ENCODE measurements at places on chromosomes 16 and 17.

DNA sequence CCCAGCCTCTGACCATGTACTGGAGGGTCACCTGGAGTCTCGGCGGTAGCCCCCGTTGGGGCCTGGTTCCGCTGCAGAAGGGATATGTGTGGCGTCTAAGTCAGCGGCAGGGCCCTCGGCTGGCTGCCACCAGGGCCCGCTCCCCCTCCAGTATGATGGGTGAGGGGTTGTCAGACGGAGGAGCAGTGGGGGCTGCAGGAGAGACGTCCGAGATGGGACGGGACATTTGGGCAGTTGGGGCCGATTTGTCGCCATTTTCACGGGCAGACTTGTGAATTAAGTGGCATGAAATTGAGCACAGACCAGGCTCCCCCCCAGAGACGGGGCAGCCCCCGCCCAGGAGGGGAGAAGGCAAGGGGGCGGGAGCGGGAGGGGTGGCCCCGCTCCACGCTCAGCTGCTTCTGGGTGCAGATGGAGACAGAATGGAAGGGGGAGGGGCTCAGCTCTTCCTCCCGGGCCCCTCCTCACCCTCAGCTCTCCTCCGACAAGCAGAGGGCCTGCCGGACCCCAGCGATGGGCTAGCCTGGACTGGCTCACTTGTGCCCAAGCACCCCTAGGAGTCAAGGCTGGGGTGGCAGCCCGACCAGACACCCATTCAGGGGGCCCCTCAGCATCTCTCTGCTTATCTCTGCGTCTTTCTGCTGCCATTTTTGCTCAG is 52.7 kb upstream of the LHX1 start:
- DNase-seq, result no peak

DNA sequence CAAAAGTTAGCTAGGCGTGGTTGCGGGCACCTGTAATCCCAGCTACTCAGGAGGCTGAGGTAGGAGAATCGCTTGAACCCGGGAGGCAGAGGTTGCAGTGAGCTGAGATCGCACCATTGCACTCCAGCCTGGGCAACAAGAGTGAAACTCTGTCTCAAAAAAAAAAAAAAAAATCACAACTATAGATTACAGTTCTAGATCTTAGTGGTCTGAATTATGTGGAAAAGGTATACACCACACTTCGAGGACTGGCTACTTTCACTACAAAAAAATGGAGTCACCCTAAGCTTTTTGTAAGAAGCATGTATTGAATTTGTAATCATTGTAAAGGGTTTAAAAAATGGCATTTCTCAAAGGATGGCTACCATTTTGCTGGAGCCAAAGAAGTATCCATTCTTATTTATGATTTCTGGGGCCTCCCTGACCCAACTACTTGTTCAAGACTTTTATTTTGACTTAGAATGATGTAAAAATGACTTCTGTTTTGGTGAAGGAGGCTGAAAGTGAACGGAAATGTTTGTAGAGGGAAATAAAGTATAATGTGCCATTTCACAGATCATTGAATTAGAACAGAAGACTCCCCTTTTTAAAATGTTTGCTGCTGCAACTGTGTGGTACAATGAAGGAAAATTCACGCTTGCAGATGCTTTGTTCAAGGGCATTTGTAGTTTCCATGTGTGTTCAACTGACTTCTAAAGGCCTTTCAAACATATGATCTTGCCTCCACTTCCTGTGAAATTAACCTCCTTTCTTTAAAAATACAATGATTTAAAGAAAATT is 37.1 kb upstream of the NOL11 start:
- no peak for DNase-seq

DNA sequence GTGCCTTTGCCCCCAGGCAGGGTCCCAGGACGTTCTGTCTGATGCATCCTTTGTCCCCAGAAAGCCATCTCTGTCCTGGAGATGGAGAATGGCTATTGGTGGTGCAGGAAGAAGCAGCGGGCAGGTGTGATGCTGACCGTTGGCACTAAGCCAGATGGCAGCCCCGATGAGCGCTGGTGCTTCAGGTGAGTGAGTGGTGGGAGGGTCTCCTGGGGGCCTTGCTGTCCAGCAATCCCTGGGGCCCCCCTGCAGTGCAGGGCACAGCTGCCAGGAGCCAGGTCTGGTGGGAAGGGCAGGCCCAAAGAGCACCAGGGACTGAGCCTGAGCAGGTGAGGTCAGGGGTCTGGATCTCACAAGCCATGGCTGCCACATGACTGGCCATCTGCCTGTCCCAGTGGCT is 18.1 kb downstream of the TRPV2 start:
- DNase-seq, result no peak

GRCh38 chr16:82201926-82202325 is 31.9 kb upstream of the MPHOSPH6 start:
- DNase-seq, result no peak

DNA sequence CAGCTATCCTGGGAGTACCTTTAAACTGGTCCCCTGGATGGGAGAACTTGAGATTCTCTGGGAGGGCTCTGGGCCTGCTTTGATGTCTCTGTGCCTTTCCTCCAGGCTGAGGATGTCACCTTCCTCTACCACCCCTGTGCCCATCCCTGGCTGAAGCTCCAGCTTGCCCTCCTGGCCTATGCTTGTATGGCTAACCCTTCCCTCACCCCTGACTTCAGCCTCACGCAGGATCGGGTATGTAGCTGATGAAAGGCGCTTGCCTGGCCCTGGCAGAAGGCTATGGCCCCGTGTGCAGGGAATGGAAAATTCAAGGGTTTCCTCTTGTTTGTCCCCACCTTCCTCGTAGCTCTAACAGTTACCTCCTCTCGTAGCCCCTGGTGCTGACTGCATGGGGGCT is 3.0 kb downstream of the TP53I13 start:
- peak; percentile 14 for DNase-seq

GRCh38 chr16:63749276-63749675 is 1372.6 kb downstream of the CDH11 start:
- DNase-seq, result no peak

- no peak for DNase-seq
Observed at GRCh38 chr16:89822188-89823086, 5.8 kb upstream of the SPIRE2 start.

GRCh38 chr17:74099442-74100340 is 103.8 kb upstream of the RPL38 start:
- no peak for DNase-seq

GRCh38 chr16:64898159-64898558 is 223.7 kb downstream of the CDH11 start:
- no peak for DNase-seq

DNA sequence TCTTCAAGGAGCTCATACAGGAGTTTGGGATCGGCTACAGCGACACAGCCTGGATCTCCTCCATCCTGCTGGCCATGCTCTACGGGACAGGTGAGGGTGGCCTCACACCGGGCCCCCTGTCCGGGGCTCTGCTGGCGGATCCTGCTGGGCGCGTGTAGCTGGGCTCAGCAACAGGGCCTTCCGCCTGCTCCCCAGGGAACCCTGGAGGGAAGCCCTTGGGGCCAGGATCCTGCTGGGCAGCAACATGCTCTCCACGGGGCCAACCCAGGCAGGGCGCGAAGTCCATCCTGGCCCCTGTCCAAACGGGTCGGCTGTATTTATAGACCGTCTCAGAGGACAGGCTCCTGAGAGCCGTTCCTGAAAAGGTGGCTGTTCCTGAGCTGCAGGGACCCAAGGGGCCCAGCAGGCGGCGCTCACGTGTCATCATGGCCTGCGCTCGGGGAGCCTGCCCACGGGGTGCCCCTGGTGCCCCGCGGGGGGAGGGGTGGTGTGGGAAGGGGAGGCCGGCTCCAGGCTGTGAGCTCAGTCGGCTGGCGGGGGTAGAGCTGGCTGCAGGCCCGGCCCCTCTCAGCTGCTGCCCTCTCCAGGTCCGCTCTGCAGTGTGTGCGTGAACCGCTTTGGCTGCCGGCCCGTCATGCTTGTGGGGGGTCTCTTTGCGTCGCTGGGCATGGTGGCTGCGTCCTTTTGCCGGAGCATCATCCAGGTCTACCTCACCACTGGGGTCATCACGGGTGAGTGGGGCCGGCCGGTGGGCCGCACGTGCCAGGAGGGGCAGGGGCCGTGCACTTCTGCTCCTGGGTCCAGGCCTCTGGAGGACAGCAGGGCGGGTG is 7.5 kb downstream of the SLC16A3 start:
- DNase-seq, result peak; percentile 79

DNA sequence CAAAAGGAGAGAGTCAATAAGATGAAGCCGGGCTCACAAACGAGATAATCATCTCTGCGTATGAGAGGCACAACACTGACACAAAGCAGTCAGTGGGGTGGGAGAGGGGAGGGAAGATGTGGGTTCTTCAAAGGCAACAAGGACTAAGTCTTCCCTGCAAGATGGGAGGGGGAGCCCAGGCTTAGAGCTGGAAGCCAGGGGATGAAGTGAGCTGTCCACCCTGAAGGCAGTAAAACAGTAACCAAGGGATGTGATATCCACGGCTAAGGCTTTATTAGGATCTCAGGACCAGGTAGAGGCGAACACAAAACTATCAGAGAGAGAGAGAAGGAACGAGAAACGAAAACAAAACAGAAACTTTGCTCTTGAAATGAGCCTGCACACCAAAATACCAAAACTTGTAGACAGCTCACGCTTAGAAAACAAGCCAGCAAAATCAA is 115.9 kb downstream of the DYNLRB2 start:
- peak; percentile 69 for DNase-seq

DNA sequence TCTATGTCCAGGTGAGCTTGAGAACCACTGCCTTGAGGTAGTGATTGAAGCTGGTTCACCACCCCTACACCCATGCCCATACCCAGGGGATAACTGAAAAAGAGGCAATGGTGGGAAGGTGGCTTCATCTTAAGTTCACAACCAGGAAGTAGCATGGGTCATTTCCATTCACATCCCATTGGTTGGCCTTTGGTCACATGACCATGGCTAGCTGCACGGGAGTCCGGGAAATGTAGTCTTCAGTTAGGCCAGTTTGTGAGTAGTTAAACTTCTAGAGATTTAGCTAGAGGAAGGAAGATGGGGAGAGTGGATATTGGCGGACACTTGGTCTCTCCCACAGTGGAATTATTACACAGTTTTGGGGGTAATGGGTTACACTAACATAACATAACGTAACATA is 92.9 kb downstream of the RGS9 start:
- no peak for DNase-seq

DNA sequence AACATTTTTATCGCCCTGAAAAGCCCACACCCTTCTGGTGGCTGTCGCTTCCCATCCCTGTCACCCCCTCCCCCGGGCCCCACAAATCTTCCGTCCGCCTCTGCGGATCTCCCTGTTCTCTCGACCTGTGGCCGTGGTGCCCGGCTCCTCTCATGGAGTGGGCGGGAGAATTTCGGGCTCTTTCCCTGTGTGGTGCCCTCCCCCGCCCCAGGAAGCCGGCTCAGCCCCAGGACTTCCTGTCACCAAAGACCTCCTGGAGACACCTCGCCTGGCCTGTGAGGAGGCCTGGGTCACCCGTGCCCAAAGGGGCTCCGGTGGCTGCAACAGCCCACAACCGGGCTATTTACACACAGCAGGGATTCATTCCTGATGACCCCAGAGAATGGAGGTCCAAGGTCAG is 26.1 kb upstream of the UBE2I start:
- no peak for DNase-seq

- DNase-seq, result no peak
Observed at GRCh38 chr16:2212362-2213324, 2.0 kb upstream of the BRICD5 start.

GRCh38 chr17:59219992-59220327 is 351 bp upstream of the GDPD1 start:
- DNase-seq, result no peak

GRCh38 chr17:45146890-45147580 is 1.2 kb upstream of the HEXIM1 start:
- DNase-seq, result peak; percentile 85

GRCh38 chr17:48825446-48826381 is 5.1 kb upstream of the CALCOCO2 start:
- no peak for DNase-seq

- no peak for DNase-seq
Observed at GRCh38 chr17:27463235-27463677, 7.0 kb downstream of the KSR1 start.

DNA sequence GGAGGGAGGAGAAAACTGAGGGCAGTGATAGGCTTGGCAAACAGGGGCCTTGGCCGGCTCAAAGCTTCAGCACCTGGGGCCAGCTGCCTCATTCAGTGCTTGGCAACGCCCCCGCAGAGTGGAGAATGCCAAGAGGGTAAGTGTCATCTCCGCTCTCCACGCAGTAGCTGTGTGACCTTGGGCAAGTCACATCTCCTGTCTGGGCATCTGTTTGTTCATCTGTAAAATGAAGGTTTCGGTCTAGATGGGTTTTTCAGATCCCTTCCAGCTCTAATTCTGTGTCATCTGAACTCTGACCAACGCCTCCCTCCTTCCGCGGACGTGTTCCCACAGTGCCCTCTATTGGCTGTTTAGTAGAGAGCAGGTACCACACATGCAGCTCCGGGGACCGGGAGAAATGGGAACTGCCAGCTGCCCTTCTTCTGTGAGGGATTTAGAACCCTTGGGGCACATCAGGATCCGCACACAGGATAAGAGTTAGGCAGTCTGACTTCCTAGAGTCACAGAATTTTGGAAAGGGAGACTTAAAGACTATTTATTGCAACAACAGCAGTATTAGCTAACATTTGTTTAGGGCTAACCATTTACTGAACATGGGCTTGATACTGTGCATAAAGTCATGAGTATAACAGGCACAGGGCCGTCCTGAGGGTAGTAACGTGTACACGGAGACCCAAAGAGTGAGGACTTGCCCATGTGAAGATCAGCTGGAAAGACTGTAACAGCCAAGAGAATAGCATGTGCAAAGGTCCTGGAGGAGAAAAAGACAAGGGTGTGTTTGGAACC is 26.8 kb downstream of the GP2 start:
- DNase-seq, result peak; percentile 46

GRCh38 chr16:970766-971581 is at the start of gene LMF1:
TSS of gene LMF1 (minus strand) at chr16:970984. CDS start at chr16:970980, 4 bp downstream.
- DNase-seq, result peak; percentile 95

- no peak for DNase-seq
Observed at GRCh38 chr17:71111460-71111859, 942.1 kb downstream of the KCNJ2 start.

DNA sequence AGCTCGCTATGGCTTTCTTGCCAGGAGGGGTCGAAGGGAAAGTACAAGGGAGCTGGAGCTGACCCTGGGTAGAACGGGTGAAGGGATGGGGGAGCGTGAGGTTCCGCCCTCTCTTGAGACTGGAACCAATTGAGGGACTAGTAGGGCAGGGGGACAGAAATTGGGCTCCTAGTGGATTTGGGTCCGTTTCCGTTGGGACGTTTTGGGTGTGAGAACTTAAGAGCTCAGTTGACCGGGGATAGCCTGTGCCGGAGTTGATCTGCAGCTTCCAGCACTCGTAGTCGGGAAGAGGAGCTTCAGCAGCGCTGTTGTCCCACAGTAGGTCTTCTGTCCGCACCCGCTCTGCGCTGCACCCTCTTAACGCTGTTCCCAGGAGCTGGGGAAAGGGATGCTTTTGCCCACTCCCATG is 481 bp downstream of the CNTROB start:
- peak; percentile 53 for DNase-seq

DNA sequence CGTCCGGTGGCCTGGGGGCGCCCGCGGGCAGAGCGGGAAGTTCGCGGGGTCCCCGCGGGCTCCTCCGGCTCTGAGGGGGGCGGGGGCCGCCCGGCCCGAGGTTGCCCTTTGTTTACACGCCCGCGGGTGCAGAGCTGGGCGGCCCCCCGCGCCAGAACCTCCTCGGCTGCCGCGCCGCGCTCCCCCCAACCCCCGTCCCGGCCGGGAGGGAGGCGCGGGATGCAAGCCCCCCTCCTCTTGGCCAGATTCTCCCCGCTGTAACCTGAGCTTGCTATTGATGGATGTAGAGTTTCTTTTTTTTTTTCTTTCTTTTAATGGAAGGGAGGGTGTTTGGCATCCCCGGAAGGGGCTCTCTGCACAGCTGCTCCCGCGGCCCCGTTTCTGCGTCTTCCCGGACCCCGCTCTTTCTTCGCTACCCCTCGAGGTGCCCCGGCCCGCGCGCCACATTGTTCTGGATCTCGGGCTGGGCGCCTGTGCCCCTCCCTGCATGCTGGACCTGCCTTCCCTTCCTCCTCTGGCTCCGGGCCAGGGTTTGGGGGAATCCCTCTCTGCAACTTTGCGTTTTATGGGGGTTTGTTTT is 646 bp downstream of the CBX2 start:
- peak; percentile 40 for DNase-seq
